ENCODE measurements at places on chromosomes 13 and 19. TPM values are rescaled to one million over a fixed set of nuclear protein-coding genes. Genes with fewer than 3 reads are reported as not detected.

GRCh38 chr19:12665671-12666264, 774 bp downstream of the MAN2B1 start:
- peaks cover 41% of the 10 kb centered on the region for H3K4me1 ChIP-seq
- no peak for DNase-seq
- H3K4me3 ChIP-seq = peak overlapping the region; percentile 99
- peaks cover 3% of the 10 kb centered on the region for H3K36me3 ChIP-seq

The KIR2DL4 gene
- total RNA-seq = not detected

The ZNF709 gene
- 8.1 TPM for total RNA-seq

The SPATA13 gene
- total RNA-seq = 2.9 TPM

DNA sequence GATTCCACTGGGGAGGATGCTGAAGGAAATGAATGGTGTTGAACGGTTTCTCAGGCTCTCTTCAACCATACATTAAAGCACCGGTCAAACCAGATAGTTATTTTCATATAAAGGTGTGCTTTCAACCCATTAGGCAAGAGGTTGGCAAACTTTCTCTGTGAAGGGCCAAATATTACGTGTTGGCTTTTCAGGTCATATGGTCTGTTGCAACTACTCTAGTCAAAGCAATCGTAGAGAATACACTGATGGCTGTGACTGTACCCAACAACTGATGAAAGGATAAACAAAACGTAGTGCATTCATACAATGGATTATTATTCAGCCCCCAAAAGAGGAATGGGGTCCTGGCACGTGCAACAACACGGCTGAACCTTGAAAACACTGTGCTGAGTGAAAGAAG, 5.8 kb downstream of the ZSCAN5A start:
- no peak overlapping the region for H3K4me3 ChIP-seq
- no peak for DNase-seq
- no peaks in the 10 kb centered on the region for H3K27me3 ChIP-seq
- H3K4me1 ChIP-seq = peaks cover 10% of the 10 kb centered on the region

- H3K27ac ChIP-seq = no peak overlapping the region
- no peaks in the 10 kb centered on the region for H3K36me3 ChIP-seq
- no peak for DNase-seq
Measured at GRCh38 chr19:45500918-45501729, 2.9 kb downstream of the PPM1N start.

GRCh38 chr19:17209126-17210036, 5.8 kb upstream of the USE1 start:
- H3K27ac ChIP-seq = no peak overlapping the region
- H3K27me3 ChIP-seq = no peaks in the 10 kb centered on the region
- DNase-seq = no peak
- no peak overlapping the region for H3K4me3 ChIP-seq

DNA sequence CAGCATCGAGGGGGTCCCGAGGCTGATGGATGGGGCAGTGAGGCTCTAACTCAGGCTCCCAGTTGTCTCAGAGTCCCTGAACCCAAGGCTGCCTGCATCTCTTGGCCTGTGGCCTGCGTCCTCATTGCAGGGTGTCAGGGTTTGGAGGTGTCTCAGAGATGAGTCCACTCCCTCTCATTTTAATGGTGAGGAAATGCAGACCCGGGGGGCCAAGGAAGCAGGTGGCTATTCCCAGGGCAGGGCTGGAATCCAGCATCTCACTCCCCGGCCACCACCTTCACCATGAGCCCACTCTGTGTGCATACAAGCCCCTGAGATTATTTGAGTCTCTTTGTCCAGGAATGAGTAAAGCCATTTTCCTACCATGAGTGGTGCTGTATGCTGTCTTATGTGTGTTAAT, 21.4 kb downstream of the TEX29 start:
- H3K4me1 ChIP-seq = no peaks in the 10 kb centered on the region
- no peaks in the 10 kb centered on the region for H3K27me3 ChIP-seq
- H3K4me3 ChIP-seq = no peak overlapping the region
- H3K27ac ChIP-seq = no peak overlapping the region

GRCh38 chr13:75938811-75939560, 302.9 kb downstream of the LMO7 start:
- peaks cover 3% of the 10 kb centered on the region for H3K4me1 ChIP-seq
- no peak overlapping the region for H3K27ac ChIP-seq
- no peak for DNase-seq
- H3K36me3 ChIP-seq = no peaks in the 10 kb centered on the region

The SHISA2 gene
- 4.7 TPM for total RNA-seq

DNA sequence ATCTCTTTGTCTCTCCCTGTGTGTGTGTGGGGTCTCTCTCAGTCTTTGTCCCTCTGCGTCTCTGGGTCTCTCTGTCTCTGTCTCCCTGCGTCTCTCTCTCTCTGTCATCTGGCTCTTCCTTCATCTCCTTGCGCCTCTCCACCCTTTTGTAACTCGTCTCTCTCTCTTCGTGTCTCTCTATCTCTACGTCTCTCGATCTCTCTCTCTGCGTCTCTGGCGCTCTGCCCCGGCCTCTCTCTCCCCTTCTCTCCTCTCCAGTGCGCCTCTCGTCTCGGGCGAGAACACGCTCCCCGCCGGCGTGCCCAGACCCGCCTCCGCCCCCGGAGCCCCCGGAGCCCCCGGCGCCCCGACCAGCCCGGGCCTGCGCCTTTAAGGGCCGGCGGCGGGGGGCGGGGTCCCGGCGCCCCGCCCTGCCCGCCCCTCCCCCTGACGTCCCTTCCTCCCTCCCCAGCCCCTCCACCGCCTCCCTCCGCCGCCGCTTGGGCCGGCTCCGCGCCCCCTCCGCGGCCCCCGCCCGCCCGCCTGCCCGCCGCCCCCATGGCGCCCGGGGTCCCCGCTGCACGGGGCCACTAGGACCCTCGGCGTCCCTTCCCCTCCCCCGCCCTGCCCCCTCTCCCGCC, at the start of gene MARK4:
TSS of gene MARK4 (plus strand) at position 440 of the 620 bp plus-strand sequence. CDS start 318 bp downstream, outside the sequence.
- peak within 1 kb of the TSS; percentile 91 for H3K4me3 ChIP-seq
- no peaks in the 10 kb centered on the region for H3K36me3 ChIP-seq
- DNase-seq = peak; percentile 55
- H3K4me1 ChIP-seq = peaks cover 22% of the 10 kb centered on the region

- H3K4me3 ChIP-seq = no peak overlapping the region
- no peaks in the 10 kb centered on the region for H3K27me3 ChIP-seq
Measured at GRCh38 chr19:33416307-33417215, 43.1 kb downstream of the CEBPG start.

DNA sequence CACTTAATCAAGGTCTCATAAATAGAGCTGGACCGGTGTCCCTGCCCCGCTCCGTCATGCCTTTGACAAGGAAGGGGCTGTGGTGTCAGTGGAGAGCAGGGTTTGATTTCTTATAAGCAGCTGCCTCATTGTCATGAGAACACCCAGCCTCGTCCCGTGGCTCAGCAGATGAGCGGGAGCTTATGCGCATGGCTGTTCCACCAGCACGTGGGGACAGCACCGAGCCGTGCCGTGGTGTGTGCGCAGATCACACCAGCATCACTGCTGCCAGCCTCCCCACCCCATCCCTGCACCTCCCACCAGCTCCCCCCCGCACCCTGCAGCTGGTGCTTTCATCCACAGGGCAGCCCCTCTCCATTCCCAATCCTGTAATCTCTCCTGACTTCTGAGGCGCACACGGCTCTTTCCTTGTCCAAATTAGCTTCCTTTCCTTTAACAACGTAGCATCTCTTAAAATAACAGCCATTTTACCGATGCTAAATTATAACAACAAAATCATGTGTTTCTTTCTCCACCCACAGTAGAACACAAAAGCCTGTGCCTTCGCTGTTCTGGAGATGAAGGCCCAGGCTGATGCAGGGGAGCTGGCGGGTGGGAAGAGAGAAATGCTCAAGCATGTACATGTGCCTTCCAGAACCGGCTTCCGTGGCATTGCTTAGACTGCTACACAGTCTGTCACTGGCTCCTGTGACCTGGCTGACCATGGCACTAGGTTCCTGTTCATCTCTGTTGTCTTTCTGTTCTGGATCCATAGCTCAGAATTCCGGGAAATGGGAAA, 96.8 kb downstream of the RAB20 start:
- H3K4me3 ChIP-seq = no peak overlapping the region
- no peaks in the 10 kb centered on the region for H3K4me1 ChIP-seq
- no peak for DNase-seq
- H3K27ac ChIP-seq = no peak overlapping the region
- no peaks in the 10 kb centered on the region for H3K27me3 ChIP-seq

GRCh38 chr13:45850027-45850613, 1.4 kb downstream of the SIAH3 start:
- peak overlapping the region; percentile 69 for H3K4me3 ChIP-seq
- H3K27me3 ChIP-seq = peaks cover 69% of the 10 kb centered on the region
- no peak overlapping the region for H3K27ac ChIP-seq
- H3K36me3 ChIP-seq = no peaks in the 10 kb centered on the region
- H3K4me1 ChIP-seq = peaks cover 41% of the 10 kb centered on the region

DNA sequence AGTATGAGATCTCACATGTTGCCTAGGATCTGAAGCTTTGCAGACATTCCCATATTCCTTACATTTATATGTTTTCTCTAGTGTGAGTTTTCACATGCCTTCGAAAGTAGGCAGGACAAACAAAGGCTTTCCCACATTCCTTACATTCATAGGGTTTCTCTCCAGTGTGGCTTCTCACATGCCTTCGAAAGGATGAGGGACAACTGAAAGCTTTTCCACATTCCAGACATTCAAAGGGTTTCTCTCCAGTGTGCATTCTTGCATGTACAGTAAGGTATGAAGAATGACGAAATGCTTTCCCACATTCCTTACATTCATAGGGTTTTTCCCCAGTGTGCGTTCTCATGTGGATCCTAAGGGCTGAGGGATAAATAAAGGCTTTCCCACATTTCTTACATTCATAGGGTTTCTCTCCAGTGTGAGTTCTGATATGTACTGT, 14.2 kb downstream of the ZNF699 start:
- no peak overlapping the region for H3K4me3 ChIP-seq
- no peak overlapping the region for H3K27ac ChIP-seq
- no peak for DNase-seq
- peaks cover 77% of the 10 kb centered on the region for H3K36me3 ChIP-seq
- no peaks in the 10 kb centered on the region for H3K4me1 ChIP-seq

- peaks cover 58% of the 10 kb centered on the region for H3K4me1 ChIP-seq
- H3K4me3 ChIP-seq = peak within 1 kb of the TSS; percentile 97
- no peaks in the 10 kb centered on the region for H3K27me3 ChIP-seq
- H3K27ac ChIP-seq = peak within 1 kb of the TSS; percentile 99
Measured at GRCh38 chr19:2328401-2329148, at the start of the genes LSM7 and SPPL2B. LSM7 (minus strand) TSS chr19:2328586; CDS start chr19:2328566, 20 bp downstream. SPPL2B (plus strand) TSS chr19:2328684; CDS start chr19:2328710, 26 bp downstream.

The ZNF835 gene
- total RNA-seq = not detected

GRCh38 chr13:72620874-72621273, 106.6 kb downstream of the MZT1 start:
- no peak for DNase-seq
- H3K4me1 ChIP-seq = peaks cover 31% of the 10 kb centered on the region
- H3K27me3 ChIP-seq = no peaks in the 10 kb centered on the region
- peak overlapping the region; percentile 71 for H3K27ac ChIP-seq

GRCh38 chr13:61608138-61608537, 192.5 kb upstream of the PCDH20 start:
- no peaks in the 10 kb centered on the region for H3K36me3 ChIP-seq
- no peak overlapping the region for H3K27ac ChIP-seq
- no peak overlapping the region for H3K4me3 ChIP-seq
- DNase-seq = no peak
- H3K4me1 ChIP-seq = no peaks in the 10 kb centered on the region
- no peaks in the 10 kb centered on the region for H3K27me3 ChIP-seq

- no peaks in the 10 kb centered on the region for H3K36me3 ChIP-seq
- H3K27me3 ChIP-seq = peaks cover 72% of the 10 kb centered on the region
- no peak for DNase-seq
- H3K27ac ChIP-seq = no peak overlapping the region
- no peaks in the 10 kb centered on the region for H3K4me1 ChIP-seq
Measured at GRCh38 chr19:42148266-42148665, 16.0 kb upstream of the POU2F2 start.

The ADGRE2 gene
- 0.45 TPM for total RNA-seq

The MAP2K2 gene
- 161 TPM for total RNA-seq

DNA sequence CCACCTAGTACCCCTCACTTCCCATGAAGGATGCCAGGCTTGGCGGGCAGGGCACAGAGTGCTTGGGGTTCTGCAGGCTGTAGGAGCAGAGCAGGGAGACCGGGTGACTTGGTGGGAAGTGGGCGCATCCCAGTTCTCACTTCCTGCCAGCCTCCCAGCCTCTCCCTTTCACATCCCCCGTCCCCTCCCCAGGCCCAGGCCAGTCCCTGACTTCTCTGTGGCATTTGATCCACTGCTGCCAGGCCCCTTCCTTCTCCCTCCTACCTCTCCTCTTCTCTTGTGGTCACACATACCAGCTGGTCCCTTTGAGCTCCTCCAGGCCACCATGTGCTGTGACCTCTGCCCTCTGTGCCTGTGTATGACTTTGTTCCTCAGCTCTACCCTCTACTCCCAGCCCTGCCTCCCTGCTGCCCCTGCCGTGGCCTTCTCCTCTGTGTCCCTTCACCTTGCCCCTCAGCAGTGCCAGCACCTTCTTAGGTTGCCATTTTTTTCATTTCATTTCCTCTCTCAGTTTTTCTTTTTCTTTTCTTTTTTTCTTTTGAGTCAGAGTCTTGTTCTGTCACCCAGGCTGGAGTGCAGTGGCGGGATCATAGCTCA, 19.5 kb downstream of the MYO1F start:
- DNase-seq = no peak
- H3K27me3 ChIP-seq = no peaks in the 10 kb centered on the region
- no peaks in the 10 kb centered on the region for H3K4me1 ChIP-seq
- H3K27ac ChIP-seq = peak overlapping the region; percentile 26

The PRODH2 gene
- total RNA-seq = not detected

DNA sequence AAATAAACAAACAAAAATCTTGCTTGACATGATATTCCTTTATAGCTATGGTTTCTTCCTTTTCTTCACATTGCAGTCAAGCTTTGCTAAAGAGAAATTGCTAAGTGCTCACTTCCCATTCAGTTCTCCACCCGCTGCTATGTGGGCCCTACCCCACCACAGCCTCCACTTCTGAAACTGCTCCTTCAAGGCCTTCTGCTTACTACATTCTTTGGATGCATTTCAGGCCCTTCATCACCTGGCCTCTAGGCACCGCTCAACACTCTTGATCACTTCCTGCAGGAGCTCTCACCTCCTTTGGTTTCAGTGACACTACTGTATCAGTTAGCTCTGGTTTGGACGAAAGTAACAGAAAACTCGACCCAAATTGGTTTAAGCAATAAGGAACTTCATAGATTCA, 72.4 kb downstream of the KLF5 start:
- no peaks in the 10 kb centered on the region for H3K4me1 ChIP-seq
- no peak for DNase-seq
- no peaks in the 10 kb centered on the region for H3K27me3 ChIP-seq
- no peak overlapping the region for H3K27ac ChIP-seq
- no peaks in the 10 kb centered on the region for H3K36me3 ChIP-seq

GRCh38 chr13:38980750-38981078, 9.9 kb downstream of the STOML3 start:
- no peaks in the 10 kb centered on the region for H3K4me1 ChIP-seq
- H3K27ac ChIP-seq = no peak overlapping the region
- DNase-seq = no peak
- no peaks in the 10 kb centered on the region for H3K36me3 ChIP-seq
- no peaks in the 10 kb centered on the region for H3K27me3 ChIP-seq

The ZNF420 gene
- total RNA-seq = 13.6 TPM

All from mesothelial cell of epicardium (in vitro differentiated cells).